SW 1271 (cell line): ENCODE measurements at places on chromosomes 6 and 20.

GRCh38 chr20:47922269-47922668, 137.0 kb upstream of the SULF2 start:
- DNase-seq: no peak

DNA sequence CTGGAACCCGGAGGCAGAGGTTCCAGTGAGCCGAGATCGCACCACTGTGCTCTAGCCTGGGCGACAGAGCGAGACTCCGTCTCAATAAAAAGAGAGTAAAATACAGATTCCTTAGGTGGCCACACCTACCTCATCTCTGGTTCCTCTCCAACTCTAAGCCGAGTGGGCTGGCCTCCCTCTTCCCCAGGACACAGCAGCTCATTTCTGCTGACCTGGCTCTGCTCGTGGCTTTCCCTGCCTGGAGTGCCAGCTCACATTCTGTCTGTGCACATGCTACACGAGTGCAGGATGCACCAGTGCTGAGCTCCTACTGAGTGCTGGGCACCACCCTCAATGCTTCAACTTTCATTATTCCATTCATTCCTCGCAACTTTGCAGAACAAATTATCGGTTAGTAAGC, 28.8 kb downstream of the EFCAB8 start:
- no peak for DNase-seq

- DNase-seq: no peak
These were observed 10.8 kb downstream of the BPIFA2 start for GRCh38 chr20:33178726-33179125.

GRCh38 chr6:84522135-84522549, 242.3 kb downstream of the TBX18 start:
- peak; percentile 7 for DNase-seq

GRCh38 chr20:8876366-8876765, 192.5 kb upstream of the PLCB4 start:
- DNase-seq: no peak

DNA sequence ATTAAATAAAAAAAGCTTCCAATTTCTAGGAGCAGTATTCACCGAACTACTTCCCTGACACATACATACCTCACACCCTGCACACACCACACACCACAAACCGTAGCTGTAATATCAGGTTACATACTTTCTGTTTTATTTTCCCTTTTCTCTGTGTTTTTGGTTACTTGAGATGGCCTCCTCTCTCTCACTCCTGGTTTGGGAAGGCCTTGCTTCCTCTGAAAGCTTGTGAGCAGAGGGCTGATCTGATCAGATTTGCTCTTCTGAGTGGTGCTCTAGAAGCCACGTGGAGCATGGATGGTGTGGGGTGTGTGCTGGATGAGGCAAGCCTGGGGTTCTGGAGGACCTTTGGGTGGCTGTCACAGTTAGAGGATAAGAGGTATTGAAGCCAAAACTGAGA, 20.9 kb downstream of the UTRN start:
- no peak for DNase-seq

- DNase-seq: no peak
These were observed 33.8 kb downstream of the TOX2 start for GRCh38 chr20:43948455-43948854.

GRCh38 chr6:118881440-118882313, 12.3 kb upstream of the ASF1A start:
- DNase-seq: no peak

GRCh38 chr6:162679681-162680080, 47.9 kb downstream of the PRKN start:
- DNase-seq: no peak

GRCh38 chr6:141463237-141463977, 669.3 kb upstream of the GJE1 start:
- DNase-seq: no peak

- no peak for DNase-seq
These were observed 520.0 kb upstream of the HS3ST5 start for GRCh38 chr6:114862819-114863218.

DNA sequence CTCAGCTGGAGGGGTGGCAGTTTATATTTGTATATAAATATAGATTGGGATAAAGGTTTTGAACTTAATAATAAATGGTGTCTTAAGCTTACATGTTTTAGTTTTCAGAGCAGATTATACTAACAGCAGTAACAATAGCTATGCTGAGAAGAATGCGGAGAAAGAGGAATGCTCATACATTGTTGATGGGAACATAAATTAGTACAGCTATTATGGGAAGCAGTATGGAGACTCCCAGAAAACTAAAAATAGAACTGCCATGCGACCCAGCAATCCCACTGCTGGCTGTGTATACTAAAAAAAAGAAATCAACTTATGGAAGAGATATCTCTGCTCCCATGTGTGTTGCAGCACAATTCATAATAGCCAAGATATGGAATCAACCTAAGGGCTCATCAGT, 127.9 kb downstream of the BCKDHB start:
- no peak for DNase-seq

- DNase-seq: no peak
These were observed 53.8 kb downstream of the BANF2 start for GRCh38 chr20:17753516-17753915.
